BJ (cell line): ENCODE measurements at places on chromosomes 6 and 20. TPM values are rescaled to one million over a fixed set of nuclear protein-coding genes. Genes with fewer than 3 reads are reported as not detected.

DNA sequence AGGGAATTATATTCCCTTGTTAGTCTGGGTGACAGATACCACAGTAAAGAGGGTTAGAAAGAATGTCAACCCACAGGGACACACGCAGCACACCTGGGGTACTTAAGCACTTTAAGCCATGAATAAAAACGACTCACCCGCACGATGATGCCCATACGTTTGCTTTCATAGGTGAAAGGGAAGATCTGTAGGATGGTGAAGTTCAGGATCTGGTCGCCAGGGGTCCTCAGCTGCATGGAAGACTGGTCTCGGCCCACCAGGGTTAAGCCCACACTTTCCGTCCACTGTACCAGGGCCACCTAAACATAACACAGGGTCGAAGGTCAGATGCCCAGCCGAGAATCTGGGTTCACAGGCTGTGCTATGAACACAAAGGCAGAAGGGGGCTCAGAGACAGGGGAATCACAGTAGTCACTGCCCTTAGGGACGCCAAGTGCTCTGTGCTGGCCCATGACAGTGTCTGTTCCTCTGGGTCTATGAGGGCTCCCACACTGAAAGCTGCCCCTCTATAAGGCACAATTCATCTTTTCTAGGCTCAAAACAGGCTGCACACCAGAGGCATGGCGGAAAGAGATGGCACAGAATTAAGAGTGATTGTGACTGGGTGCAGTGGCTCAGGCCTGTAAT is 96.8 kb upstream of the NFATC2 start:
- DNase-seq, result no peak

The MUC22 gene
- not detected in 2 replicates for polyA plus RNA-seq

GRCh38 chr6:119881416-119881815 is 531.9 kb upstream of the MAN1A1 start:
- DNase-seq, result no peak

- DNase-seq, result no peak
These were observed 5.6 kb downstream of the CD93 start for GRCh38 chr20:23080521-23080920.

The GGTLC1 gene
- polyA plus RNA-seq, result not detected in 2 replicates

- no peak for DNase-seq
These were observed 139.1 kb downstream of the ARID1B start for GRCh38 chr6:156916130-156916801.

The PSORS1C2 gene
- polyA plus RNA-seq, result not detected in 2 replicates

DNA sequence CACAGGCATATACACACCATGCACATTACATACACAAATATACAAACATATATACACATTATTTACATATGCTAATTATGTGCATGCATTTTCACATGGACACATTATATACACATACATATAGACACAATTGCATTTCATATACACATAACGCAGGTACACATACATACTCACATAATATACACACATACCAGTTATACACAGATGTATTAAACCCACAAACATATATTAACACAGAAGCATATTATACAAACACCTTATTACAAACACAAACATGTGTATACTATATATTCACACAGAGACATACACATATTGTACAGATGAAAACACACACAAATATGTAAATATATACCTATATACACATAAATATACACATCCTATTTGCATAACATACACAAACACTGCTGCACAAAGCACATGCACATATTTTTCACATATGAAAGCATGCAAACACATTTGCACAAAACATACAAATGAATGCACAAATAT is 140.2 kb downstream of the VEGFA start:
- DNase-seq, result no peak

The REM1 gene
- not detected in 2 replicates for polyA plus RNA-seq

GRCh38 chr6:149317644-149318571 is at the start of gene TAB2:
Gene TAB2, plus strand, starts transcription at chr6:149317712. Its CDS starts 52,286 bp downstream, at chr6:149369998.
- DNase-seq, result no peak

The HMGCLL1 gene
- not detected in 2 replicates for polyA plus RNA-seq

The EFCAB8 gene
- not detected in 2 replicates for polyA plus RNA-seq

DNA sequence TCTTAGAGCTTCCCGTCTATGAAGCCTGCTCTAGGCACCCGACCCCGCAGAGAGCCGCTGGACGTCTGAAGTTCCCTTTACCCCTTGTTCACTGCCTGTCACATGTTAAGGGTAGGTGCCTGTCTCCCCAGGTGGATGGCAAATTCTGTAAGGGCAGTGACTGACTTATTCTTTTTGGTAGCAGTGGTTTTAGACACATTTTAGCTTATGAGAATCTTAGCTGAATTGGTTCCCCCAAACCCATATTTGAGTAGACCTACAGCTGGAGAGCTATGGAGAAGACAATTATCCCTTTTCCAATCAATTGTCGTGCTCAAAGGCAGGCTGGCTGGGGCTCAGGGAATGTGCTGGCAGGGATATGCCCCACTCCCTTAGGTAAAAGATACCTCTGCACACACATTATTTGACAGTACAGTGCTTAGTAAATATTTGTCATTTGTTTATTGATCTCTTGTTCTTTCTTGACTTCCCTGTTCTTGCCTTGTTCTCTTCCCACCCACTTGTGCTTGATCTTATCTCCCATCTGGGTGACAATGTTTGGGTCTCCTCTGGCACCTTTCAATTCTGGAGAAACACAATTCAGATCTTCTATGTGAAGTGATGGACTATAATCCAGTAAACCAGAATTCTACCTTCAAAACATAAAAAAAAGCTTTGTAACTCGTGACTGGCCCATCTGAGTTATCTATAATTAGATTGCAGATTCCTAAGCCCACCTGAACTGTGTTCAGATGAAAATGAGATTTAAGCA is 114.3 kb upstream of the SLC2A12 start:
- no peak for DNase-seq

The DAAM2 gene
- 39.7 and 60.6 TPM in 2 replicates for polyA plus RNA-seq

The DEFB124 gene
- not detected in 2 replicates for polyA plus RNA-seq

DNA sequence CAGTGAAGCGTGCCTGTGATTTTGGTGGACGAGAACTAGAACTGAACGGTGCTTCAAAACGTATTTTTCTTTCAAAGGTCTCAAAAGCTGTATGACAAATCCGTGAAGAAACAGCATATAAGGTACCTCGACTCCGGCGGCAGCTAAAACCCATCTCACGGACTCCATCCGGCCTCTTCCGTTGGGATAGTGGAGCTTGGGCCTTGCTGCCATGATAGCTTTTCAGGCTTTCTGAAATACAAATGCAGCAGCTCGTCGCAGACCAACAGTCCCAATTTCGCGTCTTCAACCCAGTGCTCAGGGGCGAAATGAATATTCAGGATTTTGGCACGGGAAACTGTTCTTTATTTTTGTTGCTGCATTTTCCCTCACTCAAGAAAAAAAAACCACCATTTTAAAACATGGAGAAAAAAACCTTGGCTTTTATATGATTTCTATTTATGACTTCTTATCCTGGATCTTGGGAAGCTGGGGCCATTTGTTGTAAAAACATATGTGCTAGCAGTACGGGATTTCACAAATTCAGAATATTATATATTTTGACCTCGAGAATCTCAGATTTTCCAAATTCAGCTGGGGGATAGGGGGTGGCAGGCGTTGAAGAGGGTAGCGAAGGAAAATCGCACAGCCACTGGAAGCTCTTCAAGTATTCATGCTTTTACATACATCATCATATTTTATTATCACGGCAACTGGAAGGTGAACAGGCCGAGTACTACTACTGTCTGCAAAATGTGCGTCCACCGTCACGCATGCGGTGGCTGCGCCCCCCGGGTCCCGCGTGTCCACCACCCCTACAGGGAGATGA is 849 bp downstream of the GSTA4 start:
- no peak for DNase-seq

The PRR18 gene
- not detected in 2 replicates for polyA plus RNA-seq

- no peak for DNase-seq
These were observed 499.0 kb upstream of the RNF217 start for GRCh38 chr6:124463271-124463670.

- no peak for DNase-seq
These were observed 1.8 kb downstream of the MOCS1 start for GRCh38 chr6:39932386-39932910.

The SYTL3 gene
- 1.5 and 1.7 TPM in 2 replicates for polyA plus RNA-seq

The EEF1A2 gene
- 8.3 and 9.4 TPM in 2 replicates for polyA plus RNA-seq

GRCh38 chr6:163748886-163749285 is 334.4 kb downstream of the QKI start:
- DNase-seq, result no peak

GRCh38 chr6:116352515-116353471 is 18.0 kb upstream of the DSE start:
- peak; percentile 55 for DNase-seq
